Renal cortex interstitium (tissue), 15 donors: ENCODE measurements at places on chromosomes 16 and 17.

GRCh38 chr16:86732621-86733295 lies 154.4 kb downstream of the FOXL1 start:
- no peak for DNase-seq

DNA sequence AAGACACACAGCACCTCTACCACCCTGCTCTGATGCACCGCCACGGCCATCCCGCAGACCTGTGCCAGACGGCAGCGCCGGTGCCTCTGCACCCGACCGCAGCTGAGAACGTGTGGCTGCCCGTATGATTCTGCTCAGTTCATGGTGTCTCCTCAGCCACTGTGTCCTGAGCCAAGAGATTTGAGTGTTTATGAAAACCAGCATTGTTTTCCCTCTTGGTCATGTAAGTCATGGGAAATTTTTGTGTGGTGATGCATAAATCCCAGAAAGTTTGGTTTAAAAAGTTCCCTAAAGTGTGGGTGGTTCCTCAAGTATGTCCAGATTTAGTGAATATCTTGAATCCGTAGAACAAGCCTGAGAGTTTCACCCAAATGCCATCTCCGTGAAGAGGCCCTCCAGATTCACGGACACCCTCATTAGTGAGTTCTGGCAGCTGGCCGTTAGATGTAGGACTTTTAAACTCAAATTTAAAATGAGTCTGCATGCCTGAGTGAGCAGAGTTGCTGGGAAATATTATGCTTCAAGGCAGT lies 57.6 kb downstream of the CDRT4 start:
- no peak for DNase-seq

DNA sequence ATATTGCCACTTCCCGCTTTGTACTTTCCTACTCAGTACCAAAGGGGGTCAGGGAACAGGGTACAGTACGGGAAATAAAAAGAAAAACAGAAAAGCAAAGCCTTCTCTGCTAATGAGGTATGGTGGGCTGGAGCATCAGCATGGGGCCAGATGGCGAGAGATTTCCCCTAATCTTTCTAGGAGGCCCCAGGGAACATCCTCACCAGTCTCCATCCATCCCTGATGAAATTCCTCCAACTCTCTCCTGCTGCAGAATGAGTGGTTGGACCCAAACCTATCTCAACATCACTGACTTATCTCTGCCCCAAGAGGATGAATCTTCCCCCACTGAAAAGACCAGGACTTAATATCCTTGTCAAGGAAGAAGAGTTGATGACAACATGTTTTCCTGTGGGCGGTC lies 185.6 kb downstream of the C16orf78 start:
- DNase-seq, result no peak

DNA sequence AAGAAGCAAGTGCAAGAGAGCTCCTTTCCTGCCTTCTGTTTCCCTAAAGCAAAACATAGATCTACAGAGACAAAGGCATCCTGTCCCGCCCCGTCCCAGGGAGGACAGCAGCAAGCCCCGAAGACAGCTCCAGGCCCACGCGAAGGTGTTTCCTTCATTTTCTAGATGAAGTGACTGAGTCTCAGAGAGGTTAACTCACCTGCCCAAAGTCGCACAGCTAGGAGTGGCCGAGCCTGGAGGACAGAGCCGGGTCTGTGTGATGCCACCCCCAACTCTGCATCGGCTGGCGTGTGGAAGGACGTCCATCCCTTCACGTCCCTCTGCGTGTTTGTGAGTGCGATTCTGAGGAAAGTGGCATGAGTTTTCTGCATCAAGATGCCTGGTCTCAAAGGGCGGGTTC lies 187.2 kb upstream of the CHMP6 start:
- DNase-seq, result no peak

GRCh38 chr17:9860851-9861250 lies 35.1 kb downstream of the GLP2R start:
- no peak for DNase-seq

- DNase-seq, result no peak
These were observed 2.0 kb upstream of the RDM1 start for GRCh38 chr17:35932586-35932985.

DNA sequence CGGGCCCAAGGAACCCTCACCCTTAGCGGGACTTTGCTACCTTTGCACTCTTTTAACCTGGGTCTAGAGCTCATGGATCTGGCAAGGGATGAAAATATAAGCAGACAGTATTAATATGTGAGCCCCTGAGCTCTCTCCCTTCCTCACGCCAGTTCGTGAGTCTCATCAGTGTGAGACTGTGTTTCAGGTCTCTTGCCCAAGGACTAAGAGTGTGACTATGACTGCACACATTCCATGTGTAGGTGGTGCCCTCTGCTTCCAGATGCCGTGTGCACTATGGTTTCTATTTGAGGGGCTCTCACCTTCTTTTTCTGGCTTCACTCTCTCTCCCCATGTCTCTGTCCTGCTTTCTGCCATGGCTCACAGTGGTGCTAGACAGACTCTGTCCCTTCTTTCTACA lies 40.5 kb downstream of the DHRS7B start:
- no peak for DNase-seq

- peak; percentile 74 for DNase-seq
These were observed 3.8 kb upstream of the HAP1 start for GRCh38 chr17:41738077-41738800.

DNA sequence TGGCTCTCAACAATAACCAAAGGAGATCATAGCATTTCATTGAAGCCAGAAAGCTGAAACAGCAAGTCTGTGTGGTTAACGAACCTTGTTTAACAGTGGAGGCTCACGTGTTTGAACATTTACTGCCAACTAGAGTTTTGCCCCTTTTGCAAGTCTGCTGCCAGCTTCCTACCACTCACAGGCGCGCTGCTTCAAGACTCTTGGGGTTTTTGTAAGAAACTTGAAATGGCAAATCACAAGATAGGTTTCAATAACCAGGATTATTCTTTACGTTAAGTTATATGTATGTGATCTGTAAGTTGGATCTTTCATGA lies 1.2 kb downstream of the SNTB2 start:
- DNase-seq, result no peak

GRCh38 chr17:27848931-27849330 lies 44.2 kb downstream of the LYRM9 start:
- DNase-seq, result no peak

GRCh38 chr17:49747632-49748031 lies 16.3 kb downstream of the FAM117A start:
- DNase-seq, result no peak
